ENCODE measurements at places on chromosomes 2 and 18.

DNA sequence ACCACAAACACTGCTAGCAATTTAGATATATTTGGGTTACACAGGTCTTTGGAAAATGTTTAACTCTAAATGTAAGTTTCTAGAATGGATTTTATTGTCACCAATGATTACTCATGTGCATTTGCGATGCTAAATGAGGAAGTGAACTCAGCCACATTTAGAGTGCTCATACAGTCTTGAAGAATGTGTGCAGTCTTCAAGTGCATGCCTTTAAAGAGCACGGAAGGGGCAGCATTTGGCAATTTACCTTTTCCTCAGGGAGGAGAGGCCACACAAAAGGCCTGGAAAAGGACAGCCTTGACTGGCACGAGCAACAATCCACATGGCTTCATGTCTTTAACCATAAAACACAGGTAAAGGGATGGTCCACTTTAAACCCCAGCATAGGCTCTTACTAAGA, 78.5 kb upstream of the STK17B start:
- DNase-seq = no peak

DNA sequence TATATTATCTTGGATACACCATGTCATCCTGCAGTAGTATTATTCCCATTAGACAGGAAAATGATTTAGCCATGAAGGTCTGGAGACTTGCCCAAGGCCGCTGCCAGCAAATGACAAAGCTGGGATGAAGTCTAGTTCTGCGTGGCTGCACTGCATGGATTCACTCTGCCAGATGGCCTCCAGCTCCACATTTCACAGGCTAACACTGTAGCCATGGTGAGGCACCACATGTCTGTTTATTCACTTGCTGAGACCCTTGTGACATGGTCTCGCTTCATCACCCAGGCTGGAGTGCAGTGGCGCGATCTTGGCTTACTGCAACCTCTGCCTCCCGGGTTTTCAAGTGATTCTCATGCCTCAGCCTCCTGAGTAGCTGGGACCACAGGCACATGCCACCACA, 31.5 kb upstream of the SCG2 start:
- DNase-seq = no peak

- no peak for DNase-seq
Observed at GRCh38 chr2:8244639-8245038, 437.2 kb upstream of the ID2 start.

GRCh38 chr2:102147935-102148334, 5.4 kb downstream of the IL1R1 start:
- no peak for DNase-seq

- DNase-seq = no peak
Observed at GRCh38 chr2:173719471-173719870, 245.7 kb downstream of the SP3 start.

GRCh38 chr2:2187196-2187595, 143.9 kb downstream of the MYT1L start:
- no peak for DNase-seq

DNA sequence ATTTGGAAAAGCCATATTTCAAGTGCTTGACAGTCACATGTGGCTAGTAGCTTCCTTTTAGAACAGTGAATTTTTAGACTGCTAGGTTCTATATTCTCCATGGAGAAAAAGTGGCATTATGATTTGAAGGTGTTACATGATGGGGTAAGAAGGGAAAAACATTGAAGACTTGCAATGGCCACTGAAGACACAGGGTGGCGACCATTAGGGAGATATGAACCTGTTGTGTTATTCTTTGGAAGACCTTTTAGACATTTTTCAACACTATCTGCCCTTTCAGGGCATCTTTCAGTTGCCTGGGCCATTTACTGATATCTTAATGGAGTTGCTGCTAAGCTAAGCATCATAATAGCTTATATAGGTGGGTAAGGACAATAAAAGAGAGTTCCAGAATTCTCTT, 1387.2 kb downstream of the SUCLG1 start:
- DNase-seq = no peak

GRCh38 chr2:27095745-27096651, 9.4 kb downstream of the KHK start:
- no peak for DNase-seq

DNA sequence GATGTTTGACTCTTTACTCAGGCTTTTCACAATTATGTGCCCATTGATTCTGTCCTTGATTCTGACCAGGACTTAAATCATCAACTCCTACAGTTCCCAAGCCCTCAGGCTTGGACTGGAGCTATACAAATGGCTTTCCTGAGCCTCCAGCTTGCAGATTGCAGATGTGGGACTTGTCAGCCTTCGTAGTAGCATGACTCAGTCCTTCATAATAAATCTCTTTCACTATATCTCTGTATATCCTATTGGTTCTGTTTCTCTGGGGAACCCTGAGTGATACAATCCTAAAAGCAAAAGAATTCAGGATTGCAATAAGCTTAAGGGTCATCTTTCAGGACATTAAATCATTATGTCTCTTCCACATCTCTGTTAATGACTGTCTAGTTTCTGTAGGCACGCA, 356.6 kb downstream of the RIT2 start:
- DNase-seq = no peak

- no peak for DNase-seq
Observed at GRCh38 chr2:8662239-8662879, 19.5 kb upstream of the ID2 start.

DNA sequence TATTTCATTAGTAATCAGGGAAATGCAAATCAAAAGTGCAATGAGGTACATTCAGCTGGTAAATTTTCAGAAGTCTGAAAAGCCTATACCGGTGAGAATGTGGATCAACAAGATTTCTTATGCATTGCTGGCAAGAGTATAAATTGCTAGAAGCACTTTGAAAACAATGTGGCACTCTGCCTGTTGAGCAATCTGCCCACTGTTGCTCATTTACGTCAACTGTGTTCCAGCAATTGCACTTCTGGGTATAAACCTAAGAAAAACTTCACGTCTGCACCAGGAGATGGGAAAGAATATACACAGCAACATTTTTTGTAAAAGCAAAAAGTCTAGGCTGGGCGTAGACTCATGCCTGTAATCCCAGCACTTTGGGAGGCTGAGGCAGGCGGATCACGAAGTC, 40.8 kb downstream of the MTERF4 start:
- DNase-seq = no peak

DNA sequence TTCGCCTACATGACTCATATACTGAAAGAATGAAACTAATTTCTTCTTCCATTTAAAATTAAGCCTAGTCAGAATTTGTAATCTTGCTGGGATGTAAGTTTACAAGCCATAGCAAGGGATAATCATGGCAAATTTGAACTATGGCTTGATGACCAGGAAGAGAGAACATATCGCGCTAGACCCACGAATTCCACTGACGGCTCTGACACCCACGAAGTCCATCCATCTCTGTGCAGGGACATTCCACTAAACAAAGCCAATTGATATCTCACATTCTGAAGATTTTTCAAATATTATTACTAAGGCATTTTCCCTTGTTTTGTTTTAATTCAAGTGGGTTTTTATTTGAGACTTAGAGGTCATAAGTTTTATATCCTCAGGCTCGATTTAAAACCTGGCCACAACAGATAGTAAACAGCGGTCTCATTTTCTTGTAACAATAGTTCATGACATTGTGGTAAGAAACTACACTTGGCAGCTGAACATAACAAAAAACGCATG, 113.0 kb downstream of the QPCT start:
- DNase-seq = no peak

GRCh38 chr2:7026742-7027141, 109.5 kb downstream of the RNF144A start:
- DNase-seq = no peak

GRCh38 chr18:50707855-50708469, 111.9 kb downstream of the MRO start:
- no peak for DNase-seq

GRCh38 chr2:33444967-33445366, 31.5 kb upstream of the RASGRP3 start:
- no peak for DNase-seq

- DNase-seq = no peak
Observed at GRCh38 chr2:151334082-151334815, 23.1 kb upstream of the TNFAIP6 start.

DNA sequence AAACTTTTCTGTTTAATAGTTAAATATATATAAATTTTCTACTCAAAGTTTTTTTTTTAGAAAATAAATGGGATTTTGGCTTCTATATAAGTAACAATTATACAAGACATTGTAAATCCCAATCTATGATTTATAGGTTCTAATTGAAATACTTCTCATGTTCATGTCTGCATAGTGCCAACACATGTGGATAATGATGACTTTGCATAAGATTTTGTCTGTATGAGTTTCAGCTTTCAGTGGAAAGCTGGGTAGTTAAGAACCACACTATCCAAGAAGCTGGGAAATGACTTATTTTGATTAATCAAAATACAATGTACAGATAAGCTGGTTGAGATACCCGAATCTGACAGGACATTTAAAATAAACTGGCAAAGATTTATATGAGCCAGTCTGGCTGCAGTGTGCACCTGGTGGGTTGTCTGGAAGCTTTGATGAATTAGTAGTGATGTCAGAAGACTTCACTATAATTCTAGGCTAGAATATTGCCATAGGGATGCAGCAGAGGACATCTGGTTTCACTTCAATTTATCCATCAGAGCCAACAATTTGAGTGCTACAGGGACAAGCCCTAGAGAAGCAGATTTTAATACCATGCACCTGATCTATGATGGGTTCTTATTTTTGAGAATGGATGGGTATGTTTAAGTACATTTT, 45.4 kb downstream of the EML6 start:
- no peak for DNase-seq

DNA sequence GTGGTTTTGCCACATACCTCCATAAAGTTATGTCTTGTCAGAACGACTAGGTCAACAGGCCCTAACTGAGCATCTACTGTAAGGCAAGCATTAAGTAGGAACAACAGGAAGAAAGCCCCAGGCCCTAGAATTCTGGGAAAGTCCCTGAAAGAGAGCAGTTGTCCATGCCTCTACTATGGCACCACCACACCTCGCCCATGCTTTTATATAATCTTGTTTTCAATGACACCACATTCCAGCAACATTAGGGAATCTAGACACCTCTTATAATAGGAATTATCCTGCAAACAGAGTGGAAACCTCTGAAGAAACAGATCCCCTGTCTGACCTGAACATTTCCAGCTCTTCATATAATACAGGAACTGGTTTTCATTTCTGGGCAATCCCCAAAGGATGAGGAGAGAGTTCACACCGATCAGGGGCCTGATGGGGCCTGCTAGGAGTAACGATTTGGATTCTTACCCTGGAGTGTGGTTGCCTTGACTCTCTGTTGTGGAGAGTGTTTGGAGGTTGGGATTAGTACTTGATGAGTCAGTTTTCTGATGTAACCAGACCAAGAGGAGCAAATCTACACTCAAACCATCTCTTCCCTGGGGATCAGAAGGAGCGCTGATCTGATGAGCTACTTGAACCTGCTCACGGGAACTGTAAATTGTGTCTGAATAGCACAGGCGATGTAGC, 31.9 kb upstream of the CEP68 start:
- DNase-seq = no peak

DNA sequence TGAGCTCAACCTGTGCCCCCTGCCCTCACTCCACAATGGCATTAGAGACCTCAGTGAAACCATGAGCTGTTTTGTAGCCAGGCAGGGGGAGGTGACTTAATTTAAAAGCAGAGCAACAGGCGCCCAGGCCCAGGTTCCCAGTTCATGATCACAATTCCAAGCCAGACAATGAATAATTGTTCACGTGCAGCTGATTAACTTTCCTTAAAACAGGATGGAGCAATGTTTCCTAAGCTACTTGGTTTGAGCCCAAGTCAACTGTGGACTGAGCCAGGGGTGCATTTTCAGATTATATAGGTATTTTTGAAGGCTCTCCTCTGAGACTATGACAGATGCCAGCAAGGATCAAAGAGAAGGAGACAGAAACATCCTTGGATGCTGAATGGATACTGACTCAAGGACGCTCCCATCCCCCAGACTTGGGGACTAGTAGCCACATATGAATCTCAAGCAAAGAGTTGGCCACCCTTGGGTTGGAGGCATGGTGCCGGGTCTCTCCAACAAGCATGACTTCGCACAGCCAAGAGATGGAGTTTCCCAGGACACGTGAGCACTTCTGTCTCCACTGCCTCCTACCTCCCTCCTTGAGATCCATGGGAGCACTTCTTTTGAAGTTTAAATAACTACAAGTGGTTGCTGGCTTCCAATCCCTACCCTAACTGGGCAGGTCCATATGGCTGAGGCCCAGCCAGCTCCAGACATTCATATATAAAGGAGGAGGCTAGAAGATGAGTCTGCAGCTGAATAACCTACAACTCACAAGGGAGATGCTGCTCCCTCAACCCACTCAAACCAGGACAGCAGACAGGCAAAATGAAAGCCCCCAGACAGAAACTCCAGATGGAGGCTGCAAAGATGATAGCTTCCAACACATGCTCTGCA, 12.7 kb downstream of the SMAD7 start:
- DNase-seq = no peak

DNA sequence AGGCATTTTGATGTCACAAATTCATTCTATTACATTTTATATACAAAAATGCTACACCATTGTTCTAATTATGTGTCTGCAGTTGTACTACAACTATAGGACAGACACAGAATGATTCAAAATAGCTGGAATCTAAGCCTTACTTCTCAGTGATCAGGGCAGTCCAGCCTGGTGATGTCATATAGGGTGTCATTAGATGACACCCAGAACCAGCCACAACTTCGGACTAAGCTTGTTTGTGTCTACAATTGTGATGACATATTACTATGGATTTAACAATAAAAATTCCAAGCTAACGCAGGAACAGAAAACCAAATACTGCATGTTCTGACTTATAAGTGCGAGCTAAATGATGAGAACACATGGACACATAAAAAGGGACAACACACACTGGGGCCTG, 31.0 kb downstream of the M1AP start:
- DNase-seq = no peak

- DNase-seq = no peak
Observed at GRCh38 chr2:171171808-171172207, 11.1 kb upstream of the TLK1 start.

GRCh38 chr2:203549406-203549805, 14.3 kb upstream of the RAPH1 start:
- DNase-seq = no peak

- DNase-seq = no peak
Observed at GRCh38 chr2:178855151-178855550, 47.9 kb upstream of the TTN start.

DNA sequence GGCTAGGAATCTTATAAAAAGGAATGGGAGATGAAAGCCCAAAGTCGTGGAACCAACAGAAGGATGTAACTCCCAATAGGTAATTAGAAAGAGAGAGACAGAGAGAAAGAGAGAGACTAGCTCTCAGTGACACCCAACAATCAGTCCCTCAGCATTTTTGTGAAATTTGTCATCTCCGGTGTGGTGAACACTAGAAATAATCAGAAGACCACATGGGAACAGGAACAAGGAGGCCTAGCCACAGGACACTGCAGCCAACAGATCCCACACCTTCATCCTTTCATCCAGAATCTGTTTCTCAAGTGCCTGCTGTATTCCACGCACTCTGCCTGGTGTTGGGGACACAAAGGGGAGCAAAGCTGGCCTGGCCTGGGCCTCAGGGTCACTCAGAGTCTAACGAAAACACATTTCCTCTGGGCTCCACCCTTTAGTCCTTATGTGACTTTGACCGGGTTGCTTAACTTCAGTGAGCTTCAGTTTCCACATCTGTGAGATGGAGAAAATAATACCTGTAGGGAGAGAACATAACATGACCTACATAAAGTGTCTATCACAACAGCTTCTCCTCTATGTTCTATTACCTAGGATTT, 53.1 kb downstream of the EHD3 start:
- no peak for DNase-seq

- no peak for DNase-seq
Observed at GRCh38 chr2:66431846-66432587, 2.9 kb upstream of the MEIS1 start.

Measured in stimulated activated CD4-positive, alpha-beta T cell treated with anti-CD3 and anti-CD28 coated beads, Interleukin-1b, Interleukin-23, amount 100 ng/mL, for 1 hour (primary cell).